ENCODE measurements at places on chromosomes 7 and 10. TPM values are rescaled to one million over a fixed set of nuclear protein-coding genes. Genes with fewer than 3 reads are reported as not detected.

ARHGAP19 gene
- 26.5 TPM for total RNA-seq

- no peak overlapping the region for H3K27ac ChIP-seq
- peaks cover 30% of the 10 kb centered on the region for H3K4me1 ChIP-seq
- peak; percentile 81 for DNase-seq
Observed at GRCh38 chr7:6435486-6436384, 12.0 kb downstream of the DAGLB start.

DNA sequence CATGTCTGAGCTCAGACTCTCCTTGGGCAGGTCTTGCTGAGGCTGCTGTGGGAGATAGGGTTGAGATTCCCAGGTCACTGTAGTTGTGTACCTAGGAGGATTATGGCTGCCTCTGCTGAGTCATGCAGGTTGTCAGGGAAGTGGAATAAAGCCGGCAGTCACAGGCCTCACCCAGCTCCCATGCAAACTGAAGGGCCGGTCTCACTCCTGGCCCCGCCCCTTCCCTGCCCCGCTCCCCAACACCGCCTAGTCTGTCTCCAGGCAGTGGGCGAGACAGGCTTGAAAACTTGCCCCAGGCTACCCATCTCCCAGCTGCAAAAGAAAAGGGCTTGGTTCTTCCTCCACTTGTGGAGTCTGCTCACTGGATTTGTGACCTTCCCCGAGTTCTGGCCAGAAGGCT, 41.6 kb upstream of the SDHAF3 start:
- no peaks in the 10 kb centered on the region for H3K27me3 ChIP-seq
- DNase-seq = no peak
- H3K36me3 ChIP-seq = no peaks in the 10 kb centered on the region

- no peak for DNase-seq
- no peak overlapping the region for H3K27ac ChIP-seq
- no peaks in the 10 kb centered on the region for H3K27me3 ChIP-seq
- no peaks in the 10 kb centered on the region for H3K36me3 ChIP-seq
Observed at GRCh38 chr10:76091926-76092325, 660.5 kb downstream of the LRMDA start.

DNA sequence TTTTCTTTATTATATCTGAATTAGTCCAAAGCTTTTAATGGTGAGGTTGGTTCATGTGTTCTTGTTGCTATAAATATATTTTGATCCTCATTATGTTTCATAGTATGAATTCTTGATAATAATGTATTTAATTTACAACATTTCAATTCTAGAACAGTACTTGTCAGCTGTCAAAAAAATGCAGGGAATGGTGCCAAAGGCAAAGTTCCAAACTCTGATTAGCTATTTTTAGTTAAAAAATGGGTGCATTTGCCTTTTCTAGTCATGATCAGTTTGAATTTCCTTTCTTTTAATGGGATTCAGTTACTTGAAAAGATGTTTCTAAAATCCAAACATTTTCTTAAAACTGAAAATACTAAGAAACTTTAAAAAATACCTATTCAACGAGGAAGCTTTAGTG, 49.6 kb downstream of the ANKIB1 start:
- H3K4me3 ChIP-seq = no peak overlapping the region
- no peaks in the 10 kb centered on the region for H3K27me3 ChIP-seq
- no peaks in the 10 kb centered on the region for H3K36me3 ChIP-seq
- no peak overlapping the region for H3K27ac ChIP-seq
- no peaks in the 10 kb centered on the region for H3K4me1 ChIP-seq

GRCh38 chr7:106122713-106123112, 10.6 kb upstream of the SYPL1 start:
- H3K4me3 ChIP-seq = no peak overlapping the region
- no peak overlapping the region for H3K27ac ChIP-seq
- DNase-seq = no peak

Measured in CD8-positive, alpha-beta memory T cell (primary cell).